ENCODE measurements at places on chromosomes 11 and 22.
A peak's percentile ranks its signal among the peaks of the same experiment; 100 is the strongest.

DNA sequence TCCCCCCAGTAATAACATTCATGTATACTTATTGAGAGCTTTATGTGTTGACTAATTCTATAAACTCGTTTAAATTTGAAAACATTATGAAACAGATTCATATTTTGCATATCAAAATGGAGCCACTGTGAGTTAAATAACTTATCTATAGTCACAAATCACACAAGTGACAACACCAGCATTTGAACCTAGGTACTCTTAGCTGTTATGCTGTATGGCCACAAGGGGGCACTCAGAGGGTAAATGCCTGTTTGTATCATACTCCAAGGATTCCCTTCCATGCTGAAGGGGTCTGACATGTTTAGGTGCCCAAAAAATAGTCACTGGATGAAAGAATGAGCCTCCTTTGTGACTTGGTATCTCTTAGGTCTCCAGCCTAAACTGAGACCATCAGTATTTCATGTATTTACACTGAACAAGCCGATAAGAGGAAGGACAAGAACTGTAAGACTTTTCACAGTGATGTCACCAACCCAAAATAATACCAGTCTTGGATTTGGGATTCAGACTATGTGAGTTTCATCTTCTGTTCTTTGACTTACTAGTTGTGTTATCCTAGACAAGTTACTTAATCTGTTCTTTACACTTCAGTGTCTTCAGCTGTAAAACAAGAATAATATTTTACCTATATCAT, 12.2 kb upstream of the OR52D1 start:
- peak; percentile 42 for DNase-seq

GRCh38 chr11:1668911-1669473, 28.0 kb upstream of the KRTAP5-6 start:
- DNase-seq = no peak

DNA sequence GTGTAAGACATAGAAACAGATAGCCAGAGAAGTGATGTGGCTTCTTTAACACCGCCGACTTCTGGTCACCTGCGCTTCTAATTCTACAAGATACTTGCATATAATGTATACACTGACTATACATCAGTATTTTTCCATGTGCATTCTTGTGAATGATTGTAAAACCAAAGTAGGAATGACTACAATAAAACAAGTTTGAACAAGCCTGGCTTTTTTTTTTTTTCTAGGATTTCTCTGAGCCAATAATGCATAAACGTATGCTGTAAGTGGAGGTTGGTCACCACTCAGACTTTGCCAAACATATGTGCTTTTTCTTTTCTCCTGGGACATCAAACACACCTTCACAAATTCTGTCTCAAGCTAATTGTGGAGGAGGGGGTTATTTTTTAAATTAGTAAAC, 237.8 kb upstream of the KIRREL3 start:
- no peak for DNase-seq

DNA sequence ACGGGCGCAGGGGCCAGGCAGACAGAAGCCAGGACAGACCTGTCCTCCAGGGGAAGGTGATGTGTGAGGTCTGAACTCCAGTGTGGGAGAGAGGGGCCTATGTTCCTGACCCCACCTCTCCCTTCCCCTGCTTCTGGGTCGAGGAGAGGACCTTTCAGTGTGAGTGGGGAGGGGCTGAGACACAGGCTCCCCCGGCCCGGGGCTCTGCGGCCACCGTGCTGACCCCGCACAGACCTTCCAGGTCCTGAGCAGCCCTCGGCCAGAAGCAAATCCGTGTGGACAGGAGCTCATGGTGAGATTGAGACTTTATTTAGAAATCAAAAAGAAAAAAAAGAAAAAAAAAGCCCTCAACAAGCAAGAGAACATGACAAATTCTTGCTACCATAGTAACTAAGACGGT, 680.5 kb downstream of the BRD1 start:
- DNase-seq = no peak

DNA sequence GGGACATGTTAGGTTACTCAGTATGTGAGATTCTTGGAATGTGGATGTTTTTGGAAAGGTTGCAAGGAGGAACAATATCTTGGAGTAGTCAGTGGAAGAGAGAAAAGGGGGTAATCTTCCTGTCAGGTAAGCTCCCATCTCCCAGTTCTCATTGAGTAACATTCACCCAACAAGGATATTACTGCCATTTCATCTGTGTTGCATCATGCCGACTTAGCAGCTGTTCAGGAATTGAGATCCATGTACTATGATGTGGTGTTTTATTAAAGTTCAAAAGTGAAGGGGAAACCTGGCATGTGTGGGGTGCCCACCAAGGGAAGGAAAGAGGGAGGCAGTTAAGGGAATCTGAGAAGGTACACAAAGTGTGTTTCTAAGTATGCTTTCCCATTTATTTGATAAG, 58.4 kb upstream of the RASSF10 start:
- no peak for DNase-seq

DNA sequence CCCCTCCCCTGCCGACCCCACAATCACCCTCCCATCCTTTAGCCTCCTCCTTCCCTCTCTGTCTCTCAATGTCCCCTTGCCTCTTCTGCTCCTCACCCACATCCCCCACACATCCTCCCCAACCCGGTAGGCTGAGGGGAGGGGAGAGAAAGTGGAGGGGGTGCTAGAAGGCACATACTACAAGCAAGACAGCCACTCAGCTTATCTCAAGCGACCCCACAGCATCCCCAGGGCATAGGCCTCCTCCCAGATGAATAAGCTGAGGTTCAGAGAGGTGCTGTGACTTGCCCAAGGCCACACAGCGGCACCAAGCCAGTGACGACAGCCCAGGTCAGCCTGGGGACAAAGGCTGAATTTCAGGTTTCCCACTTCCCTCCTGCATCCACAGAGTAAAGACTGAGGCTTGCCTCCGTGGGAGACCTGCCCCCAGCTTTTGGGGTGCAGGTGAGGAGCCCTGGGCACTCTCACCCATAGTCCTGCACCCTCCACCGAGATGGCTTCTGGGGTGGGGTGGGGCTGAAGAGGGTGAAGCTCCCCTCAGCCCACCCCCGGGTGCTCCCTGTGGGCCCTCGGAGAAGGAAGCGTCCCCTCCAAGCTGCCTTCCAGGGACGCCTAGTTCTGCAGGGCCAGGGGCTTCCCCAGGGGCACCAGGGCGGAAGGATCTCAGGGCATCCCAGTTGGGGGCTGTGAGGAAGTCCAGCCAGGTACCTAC, 511 bp downstream of the RAC2 start:
- DNase-seq = peak; percentile 39

GRCh38 chr22:43465291-43466015, 53.6 kb downstream of the MPPED1 start:
- peak; percentile 0 for DNase-seq

- DNase-seq = no peak
These were observed 86.3 kb upstream of the CRYBB3 start for GRCh38 chr22:25113316-25113721.

GRCh38 chr11:57527056-57527631, 3.4 kb downstream of the TIMM10 start:
- DNase-seq = peak; percentile 82

- no peak for DNase-seq
These were observed 13.5 kb downstream of the SMC1B start for GRCh38 chr22:45399712-45400445.

GRCh38 chr22:31160328-31160978, 471 bp downstream of the RNF185 start:
- DNase-seq = peak; percentile 29

DNA sequence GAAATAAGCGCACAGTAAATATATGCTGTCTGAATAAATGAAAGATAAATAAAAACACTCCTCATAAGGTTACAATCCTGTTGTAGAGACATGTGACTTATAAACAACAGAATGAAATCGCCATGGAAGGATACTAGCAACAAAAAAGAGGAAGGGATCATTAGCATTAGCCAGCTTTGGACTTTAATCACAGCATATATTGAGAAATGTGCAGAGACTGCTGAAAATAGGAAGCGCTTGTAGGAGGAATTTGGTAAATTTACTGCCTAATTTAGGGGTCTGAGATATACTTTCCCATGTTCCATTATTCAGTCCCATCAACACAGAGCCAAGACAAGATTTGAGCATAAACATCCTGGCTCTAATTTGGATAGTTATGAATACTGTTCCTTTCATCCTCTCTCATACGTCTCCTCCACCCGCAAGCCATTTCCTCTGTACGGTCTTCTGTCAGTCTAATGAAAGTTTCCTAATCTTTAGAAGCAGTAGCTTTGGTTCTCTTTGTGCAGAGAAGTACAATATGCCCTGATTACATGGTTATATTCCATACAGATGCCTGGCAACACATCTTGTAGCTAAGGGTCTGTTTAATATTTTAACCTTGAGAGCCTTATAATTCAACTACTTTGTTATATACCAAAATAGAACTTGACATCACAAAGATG, 37.1 kb upstream of the AKIP1 start:
- no peak for DNase-seq

DNA sequence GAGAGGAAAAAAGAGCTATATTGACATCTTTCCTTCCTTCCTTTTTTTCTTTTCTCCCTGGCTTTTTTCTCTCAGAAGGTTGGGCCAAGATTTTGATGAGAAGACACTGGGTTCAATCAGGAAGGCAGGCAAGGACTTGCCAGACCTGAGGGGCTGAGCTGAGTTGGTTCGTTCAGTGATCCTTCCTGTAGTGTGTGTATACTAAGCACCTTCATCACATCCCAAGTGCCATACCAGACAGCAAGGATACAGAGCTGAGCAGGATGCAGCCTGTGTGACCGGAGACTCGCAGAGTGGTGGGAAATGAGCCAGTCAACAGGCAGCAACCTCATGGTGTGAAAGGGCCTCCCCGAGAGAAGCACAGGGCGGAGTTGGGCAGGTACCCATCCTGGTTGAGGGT, 95.5 kb downstream of the SPON1 start:
- DNase-seq = no peak

DNA sequence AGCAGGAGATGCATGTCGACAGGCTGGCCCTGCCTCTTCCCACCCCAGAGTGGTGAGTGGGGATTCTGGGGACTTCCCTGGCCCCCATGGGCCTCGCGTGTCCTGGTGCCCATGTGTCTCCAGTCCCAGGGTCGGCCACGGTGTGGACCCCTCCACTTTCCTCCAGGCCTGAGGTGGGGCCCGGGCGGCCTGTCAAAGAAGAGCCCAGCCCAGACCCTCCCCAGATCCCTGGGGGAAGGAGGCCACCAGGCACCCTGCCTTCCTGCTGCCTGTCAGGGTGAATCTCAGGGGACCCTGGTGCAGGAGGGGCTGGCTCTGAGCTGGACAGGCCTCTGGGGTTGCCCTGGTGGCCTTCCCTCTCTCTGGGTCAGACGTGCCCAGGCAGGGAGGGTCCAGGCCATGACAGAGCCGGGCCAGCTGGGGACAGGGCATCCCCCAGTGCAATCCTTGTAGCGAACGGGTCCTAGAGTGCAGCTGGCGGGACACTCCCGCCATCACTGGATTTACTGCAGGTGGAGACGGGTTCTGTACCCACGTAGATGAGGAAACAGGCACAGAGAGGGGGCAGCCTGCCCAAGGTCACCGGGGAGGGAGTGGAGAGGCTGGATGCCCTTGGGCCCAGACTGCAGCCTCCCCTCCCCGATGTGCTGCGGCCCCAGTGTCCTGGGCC, 13.5 kb upstream of the MUC6 start:
- no peak for DNase-seq

- no peak for DNase-seq
These were observed 774.3 kb downstream of the FAM181B start for GRCh38 chr11:81959341-81959740.

DNA sequence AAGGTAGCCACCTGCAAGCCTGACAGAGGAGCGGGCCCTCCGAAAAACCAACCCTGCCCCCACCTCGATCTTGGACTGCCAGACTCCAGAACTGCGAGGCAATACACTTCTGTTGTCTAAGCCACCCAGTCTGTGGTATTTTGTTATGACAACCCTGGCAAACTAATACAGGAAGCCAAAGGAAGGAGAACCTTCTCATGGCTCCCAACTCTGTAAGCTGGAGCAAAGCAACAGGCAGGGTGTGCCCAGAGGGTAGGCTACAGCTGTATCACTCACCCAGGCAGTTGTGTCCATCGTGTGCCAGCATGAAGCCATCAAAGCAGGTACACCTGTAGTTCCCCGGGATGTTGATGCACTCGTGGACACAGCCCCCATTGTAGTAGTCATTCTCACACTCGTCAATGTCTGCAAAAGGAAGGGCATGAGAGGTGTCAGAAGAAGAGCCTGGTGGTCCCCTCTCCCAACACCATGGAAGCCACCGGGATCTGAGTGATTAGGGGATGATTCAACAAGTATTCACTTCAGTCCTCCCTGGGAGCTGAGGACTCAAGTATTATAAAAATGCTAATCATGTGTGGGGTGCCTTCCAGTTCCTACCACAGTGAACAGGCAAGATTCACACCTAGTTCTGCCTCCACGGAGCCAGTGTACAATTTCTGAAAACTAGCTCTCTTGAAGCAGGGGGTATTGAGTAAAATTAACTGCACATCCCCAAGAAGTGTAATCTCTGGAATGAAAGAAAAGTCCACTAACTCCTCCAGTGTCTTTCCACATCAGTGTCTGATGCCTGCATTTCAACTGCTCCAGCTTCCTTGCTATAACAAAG, 23.3 kb downstream of the SCUBE1 start:
- no peak for DNase-seq

GRCh38 chr11:68780829-68781228, 29.5 kb upstream of the TESMIN start:
- DNase-seq = peak; percentile 14

GRCh38 chr22:33440756-33441155, 382.6 kb upstream of the SYN3 start:
- no peak for DNase-seq

DNA sequence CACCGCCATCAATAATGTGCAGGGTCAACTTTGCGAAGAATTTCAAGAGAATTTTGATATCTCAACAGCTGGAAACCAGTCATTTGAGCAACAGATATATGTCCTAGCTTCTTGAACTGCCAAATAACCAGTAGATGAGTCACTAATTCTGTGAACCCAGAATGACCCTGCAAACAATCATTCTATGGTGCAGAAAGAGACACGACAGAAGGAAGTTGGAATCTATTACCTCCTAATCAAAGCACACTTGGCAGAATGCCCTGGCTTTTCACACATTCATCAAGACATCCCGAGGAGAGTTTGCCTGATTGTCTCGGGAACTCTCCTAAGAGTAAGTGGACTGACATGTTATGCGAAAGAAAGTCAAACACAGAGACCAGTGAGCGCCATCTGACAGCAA, 621.1 kb downstream of the OPCML start:
- DNase-seq = no peak

GRCh38 chr11:130631119-130631518, 182.7 kb downstream of the ADAMTS15 start:
- DNase-seq = peak; percentile 48

- no peak for DNase-seq
These were observed 1.7 kb upstream of the ME3 start for GRCh38 chr11:86673872-86674750.

DNA sequence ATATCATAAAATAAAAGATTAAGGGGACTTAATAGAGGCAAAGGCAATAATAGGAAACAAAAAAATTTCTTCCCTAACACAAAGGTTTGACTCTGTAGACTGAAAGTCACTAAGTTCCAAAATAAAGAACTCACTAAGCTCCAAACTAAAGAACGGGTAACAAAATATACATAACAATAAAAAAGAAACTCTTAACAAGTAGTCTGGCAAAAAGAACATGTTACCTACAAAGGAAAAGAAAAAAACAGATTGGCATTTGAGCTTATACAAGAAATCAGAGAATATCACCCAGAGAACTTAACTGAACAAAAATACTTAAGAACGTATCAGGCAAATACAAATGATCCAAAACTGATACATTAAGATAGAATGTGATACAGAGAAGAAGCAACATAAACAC, 7.5 kb downstream of the ARHGAP32 start:
- no peak for DNase-seq
